ENCODE measurements at places on chromosomes 3 and 15.

DNA sequence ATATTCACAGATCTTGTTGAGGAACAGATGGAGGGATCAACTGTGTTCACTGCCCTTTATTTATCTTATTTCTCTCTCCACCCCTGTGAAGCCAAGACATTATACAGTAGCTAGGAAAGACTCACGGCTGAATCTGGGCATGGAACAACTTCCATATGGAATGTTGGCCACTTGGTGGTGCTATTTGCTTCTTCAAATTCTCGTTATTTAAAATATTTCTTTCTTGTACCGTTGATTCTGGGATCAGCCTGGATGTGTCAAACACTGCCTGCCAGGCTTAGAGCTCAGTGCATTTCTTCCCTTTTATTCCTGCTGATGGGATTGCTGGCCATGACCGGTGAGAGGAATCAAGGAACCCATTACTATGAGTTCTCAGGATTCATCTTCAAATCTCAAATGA lies 17.5 kb upstream of the GASK1A start:
- DNase-seq: peak; percentile 44

- no peak for DNase-seq
These were observed 67.4 kb downstream of the GRIP2 start for GRCh38 chr3:14472471-14473351.

- no peak for DNase-seq
These were observed 54.8 kb upstream of the TNFSF10 start for GRCh38 chr3:172577987-172578570.

DNA sequence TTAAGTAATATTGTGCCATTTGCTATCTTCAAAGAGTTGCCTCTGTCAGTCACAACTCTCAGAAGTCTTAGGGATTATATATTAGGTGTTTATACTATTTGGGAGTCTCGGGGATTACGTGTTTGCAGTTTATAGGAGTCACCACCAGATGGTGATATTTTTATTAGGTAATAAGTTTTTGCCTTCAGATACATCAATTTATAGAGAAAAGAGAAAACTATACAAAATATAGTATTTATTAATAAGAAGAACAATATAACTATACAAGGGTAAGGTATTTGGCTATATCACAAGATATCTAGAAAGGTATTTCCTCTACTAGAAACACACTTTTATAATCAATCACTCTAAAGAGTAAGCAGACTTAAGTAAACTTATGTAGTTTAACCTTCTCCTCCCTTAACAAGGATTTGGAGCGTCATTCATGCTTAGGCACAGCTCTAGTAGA lies 10.7 kb upstream of the DHX36 start:
- peak; percentile 8 for DNase-seq

DNA sequence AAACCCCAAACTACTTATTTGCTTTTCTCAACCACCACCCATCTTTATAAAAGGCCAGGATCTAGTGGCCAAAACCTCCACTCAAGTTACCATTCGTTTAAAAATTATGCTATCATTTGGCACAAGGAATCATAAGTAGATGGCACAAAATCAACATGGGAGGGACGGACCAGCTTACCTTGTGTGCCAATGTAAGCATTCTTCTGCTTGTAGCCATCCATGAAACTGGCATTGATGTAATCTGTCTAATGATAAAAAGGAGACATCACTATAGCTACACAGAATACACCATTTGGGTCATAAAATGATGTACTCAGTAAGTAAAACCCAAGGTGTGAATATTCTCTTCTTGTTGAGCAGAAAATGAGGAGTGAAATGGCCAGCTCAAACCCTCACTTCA lies 28.2 kb upstream of the SIN3A start:
- no peak for DNase-seq

GRCh38 chr15:80640531-80641121 lies 54.5 kb upstream of the ABHD17C start:
- no peak for DNase-seq

DNA sequence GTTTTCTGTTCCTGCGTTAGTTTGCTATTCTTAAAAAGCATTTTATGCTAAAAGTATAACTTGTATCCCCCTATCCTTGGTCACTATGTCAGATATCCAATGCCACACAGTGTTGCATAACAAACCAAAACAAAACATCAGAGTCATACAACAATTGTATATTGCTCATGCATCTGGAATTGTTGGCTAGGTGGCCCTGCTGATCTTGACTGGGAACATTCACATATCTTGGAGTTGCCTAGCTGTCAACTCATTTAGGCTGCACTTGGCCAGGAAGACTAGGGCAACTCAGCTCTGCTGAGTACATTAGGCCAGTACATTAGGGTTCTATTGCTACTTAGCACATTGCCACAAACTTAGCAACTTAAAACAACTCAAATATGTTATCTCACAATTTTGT lies 706.5 kb upstream of the UBE2E2 start:
- DNase-seq: no peak

DNA sequence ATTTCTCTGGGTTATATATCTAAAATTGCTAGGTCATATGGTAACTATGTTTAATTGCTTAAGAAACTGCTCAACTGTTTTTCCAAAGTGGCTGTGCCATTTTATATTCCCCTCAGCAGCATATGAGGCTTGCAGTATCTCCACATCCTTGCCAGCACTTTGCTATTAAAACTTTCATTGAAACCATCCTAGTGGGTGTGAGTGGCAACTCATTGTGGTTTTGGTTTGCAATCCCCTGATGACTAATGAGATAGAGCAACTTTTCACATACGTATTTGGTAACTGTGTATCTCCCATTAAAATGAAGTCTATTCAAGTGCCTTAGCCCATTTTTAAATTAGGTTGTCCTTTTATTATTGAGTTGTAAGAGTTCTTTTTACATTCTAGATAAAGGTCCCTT lies 17.3 kb downstream of the KPNA1 start:
- no peak for DNase-seq

- DNase-seq: no peak
These were observed 49.6 kb downstream of the FRMD5 start for GRCh38 chr15:44145495-44145894.

DNA sequence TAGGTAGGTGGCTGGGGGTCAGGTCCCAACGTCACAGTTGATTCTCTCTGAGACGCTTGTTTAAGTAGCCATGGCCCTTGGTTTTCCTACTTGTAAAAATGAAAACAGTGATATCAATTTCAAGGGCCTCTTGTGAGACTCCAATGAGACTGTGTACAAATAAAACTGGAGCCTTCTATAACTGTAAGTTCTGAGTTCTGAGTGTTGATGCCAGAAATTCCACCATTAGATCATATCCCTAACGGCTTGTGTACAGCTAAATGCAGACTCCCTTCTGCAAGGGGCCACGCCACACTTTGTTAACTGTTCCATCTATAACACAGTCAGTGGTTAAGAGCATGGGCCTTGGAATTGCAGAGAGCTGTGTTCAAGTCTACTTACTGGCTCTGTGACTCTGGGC lies 267.3 kb downstream of the TLE3 start:
- DNase-seq: no peak

DNA sequence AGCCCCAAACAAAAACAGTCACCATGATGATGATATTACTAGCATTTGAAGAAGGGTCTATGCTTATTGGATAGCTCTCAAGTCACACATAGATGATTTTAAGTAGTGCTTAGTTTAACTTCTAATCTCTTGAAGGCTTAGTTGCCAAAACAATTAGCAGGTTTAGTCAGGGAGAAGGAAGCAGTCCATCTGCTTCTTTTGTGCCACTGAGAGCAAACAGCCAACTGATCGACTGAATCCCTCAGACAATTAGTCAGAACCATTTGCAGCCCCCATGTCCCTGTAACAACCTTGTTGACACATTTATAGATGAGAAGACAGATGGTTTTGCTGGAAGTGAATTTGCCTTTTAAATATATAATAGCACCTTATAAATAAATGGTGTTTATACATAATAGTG lies 585.1 kb upstream of the SUCLG2 start:
- DNase-seq: no peak

DNA sequence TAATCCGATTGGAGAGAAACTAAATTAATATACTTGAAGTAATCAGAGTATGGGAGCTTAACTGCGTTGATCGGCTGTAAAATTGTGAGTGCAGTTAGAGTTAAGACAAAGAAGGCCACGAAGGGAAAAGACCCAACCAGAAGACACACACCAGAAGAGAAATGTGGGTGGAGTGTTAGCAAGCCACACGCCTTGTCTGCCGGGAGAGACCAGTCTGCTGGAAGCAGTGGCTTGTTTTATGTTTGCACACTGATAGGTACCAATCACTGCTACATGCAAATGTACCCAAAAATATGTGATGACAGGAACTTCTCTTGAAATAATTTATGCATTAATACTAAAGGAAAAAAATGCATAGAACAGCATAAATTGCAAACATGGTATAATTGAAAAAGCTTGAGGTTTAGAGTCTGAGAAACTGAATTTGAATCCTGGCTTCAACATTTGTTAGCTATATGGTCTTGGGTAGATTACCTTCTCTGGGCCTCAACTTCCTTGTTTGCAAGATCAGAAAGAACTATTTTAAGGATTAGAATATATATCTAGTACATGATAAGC lies 23.1 kb downstream of the EEFSEC start:
- DNase-seq: no peak

DNA sequence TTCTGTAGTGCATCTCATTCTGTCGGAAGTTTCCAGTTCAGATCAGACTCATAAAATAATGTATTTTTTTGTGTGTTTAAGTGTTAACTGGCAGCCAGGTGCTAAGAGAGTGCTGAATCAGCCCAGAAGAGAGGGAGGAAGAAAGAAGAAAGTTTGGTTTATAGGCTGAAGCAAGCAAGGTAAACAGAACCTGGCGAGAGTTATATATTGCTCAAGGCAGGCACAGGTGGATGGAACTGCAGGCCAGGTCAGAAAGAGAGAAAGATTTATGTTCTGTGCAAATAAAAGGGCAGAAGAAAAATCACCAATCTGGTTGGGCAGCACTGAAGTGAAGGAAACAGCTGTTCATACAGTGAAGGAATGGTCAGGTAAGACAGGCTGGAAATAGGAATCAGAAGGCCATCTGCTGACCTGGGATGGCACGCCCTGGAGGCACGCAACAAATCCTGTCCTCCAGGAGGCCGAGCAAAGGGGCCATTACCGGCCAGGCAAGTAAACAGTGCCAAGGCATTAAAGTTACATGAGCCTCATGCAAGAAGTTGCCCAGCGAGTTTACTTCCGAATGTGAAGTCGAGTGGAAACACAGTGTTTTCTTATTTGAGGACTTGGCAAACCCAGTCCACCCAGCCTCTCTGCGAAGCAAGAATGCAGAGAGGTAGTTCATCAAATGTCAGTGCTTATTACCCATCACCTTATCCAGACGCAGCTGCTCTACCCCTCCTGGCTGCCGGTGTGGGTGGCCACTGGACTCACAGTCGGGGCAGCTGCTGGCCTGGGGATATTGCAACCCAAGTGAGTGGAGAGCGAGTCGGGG lies 309.8 kb downstream of the VPS13C start:
- no peak for DNase-seq

DNA sequence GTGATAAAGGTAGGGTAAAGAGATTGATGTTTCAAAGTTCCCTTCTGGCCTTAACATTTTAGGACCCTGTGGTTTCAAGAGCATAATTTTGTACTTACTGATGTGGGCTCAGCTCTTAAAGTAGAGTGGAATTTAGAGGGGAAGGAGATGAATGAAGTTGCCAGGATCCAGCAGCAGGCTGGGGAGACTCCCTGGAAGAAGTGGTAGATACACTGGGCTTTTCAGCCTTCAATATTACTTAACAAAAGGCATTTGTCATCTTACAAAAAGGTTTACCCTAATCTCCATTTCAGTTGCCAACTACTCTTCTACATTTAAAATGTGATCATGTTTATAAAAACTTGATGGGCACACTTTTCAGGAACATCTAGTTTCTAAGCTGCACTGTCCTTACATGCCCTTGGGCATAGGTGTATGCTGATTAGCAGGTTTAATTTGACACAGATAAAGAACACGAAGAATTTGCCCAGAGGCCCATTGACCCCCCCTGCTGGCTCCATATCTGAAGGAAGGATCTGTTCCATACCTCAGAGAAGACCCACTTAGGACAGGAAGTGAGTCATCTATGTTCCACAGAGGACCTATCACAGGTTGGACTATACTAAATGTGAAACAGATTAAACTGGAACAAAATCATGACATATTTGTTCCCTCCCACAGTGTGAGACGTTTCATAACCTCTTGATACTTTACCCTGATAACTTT lies 93.0 kb upstream of the LPP start:
- peak; percentile 14 for DNase-seq

- no peak for DNase-seq
These were observed 15.0 kb downstream of the TAGLN3 start for GRCh38 chr3:112013784-112014143.

GRCh38 chr15:38690719-38691332 lies 126.2 kb upstream of the RASGRP1 start:
- DNase-seq: peak; percentile 41

DNA sequence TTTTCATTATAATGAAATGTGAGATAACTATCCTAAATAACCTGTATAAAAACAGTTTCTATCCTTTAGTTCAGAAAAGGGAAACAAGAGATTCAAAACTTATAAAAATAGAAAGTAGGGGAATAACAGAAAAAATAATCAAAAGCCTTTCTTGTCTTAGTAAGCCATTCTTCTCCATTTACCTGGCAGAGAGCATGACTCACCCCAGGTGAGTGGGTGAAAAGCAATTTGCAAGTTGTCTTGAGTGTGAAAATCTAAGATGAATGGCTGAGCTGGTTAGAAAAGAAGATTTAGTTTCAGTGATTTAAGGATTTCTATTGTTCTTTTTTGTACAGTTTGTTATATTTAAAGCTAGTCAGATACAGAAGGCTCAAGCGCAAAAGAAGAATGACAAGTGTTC lies 702.0 kb downstream of the GRM7 start:
- no peak for DNase-seq

- no peak for DNase-seq
These were observed 29.6 kb upstream of the RPL32 start for GRCh38 chr3:12870942-12871341.

GRCh38 chr3:149771652-149772271 lies 19.5 kb upstream of the COMMD2 start:
- DNase-seq: peak; percentile 22

DNA sequence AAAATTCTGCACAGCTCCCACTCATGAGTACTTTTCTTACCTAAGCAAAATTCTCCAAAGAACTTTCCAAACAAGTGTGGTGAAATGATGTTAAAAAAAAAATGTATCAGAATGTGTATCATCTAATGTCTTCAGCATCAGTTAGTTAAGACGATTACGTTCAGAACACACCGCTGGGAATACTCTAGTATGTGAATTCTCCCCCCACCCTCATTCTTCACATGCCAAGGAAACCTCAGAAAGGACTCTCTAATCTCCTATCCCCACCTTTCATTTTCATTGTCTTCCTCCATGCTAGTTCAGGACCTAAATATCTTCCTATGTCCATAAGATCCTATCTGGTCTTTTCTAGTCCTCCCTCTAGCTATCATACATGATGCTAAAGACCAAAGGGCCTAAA lies 457.4 kb downstream of the SHQ1 start:
- no peak for DNase-seq
